ENCODE measurements at places on chromosomes 6 and 20. TPM values are rescaled to one million over a fixed set of nuclear protein-coding genes. Genes with fewer than 3 reads are reported as not detected.

BTN2A1 gene
- total RNA-seq, result 18.9 TPM

ANGPT4 gene
- total RNA-seq, result 0.80 TPM

PLCB4 gene
- total RNA-seq, result 23.6 TPM

NRM gene
- 17.2 TPM for total RNA-seq

TDRD6 gene
- total RNA-seq, result 0.28 TPM

POFUT1 gene
- 31.4 TPM for total RNA-seq

SMOC2 gene
- total RNA-seq, result 2.9 TPM

IMPG1 gene
- total RNA-seq, result 0.74 TPM

CLPSL1 gene
- not detected for total RNA-seq
